ENCODE measurements at places on chromosomes 2 and 18.

- H3K4me1 ChIP-seq: peaks cover under 1% of the 10 kb centered on the region
- H3K27ac ChIP-seq: no peak overlapping the region
- H3K4me3 ChIP-seq: no peak overlapping the region
Measured at GRCh38 chr2:200944467-200945394, 18.7 kb downstream of the ORC2 start.

- H3K27ac ChIP-seq: no peak overlapping the region
- H3K4me1 ChIP-seq: no peaks in the 10 kb centered on the region
- H3K36me3 ChIP-seq: peaks cover 100% of the 10 kb centered on the region
- DNase-seq: no peak
Measured at GRCh38 chr2:215380699-215381098, 55.2 kb downstream of the FN1 start.

DNA sequence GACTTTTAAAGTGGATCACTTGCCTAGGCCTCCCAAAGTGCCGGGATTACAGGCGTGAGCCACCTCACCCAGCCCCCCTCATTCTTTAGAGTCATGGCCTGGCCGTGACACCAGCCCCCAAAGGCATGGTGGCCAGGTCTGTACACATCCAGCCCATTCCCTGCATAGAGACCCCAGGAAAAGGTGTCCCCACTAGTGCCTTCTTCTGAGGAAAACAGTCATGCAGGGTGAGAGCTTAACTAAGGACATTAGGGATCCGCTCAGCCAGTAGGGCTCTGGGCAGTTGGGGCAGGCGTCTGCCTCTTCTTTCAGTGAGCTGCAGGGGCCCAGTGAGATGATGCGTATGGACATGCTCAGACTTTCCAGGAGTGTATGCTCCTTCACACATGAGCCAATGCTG is 5.7 kb upstream of the AMER3 start:
- no peaks in the 10 kb centered on the region for H3K4me1 ChIP-seq
- no peaks in the 10 kb centered on the region for H3K36me3 ChIP-seq
- no peaks in the 10 kb centered on the region for H3K27me3 ChIP-seq
- no peak overlapping the region for H3K4me3 ChIP-seq
- no peak overlapping the region for H3K27ac ChIP-seq

DNA sequence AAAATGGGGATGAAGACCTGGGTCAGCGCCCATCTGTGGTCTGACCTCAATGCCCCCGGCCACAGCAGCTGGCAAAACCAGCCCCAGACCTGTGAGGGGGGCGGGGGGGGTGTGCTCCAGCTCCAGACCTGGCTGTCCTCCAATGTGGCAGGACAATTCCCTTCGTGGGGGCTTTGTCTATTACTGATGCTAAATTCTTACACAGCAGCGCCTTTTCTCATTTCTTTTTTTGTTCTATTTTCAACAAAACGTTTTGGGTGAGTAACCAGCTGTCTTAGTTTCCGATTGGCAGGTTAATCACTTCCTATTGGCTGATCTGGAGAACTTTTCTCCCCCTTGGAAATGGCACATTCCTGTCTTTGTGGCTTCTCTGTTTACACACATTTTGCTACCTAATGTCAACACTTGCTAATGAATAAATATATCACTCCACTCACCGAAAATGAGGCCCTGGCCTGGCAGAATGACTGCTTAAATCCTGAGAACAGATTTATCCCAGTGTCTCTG is 4.4 kb downstream of the SMAD7 start:
- H3K27me3 ChIP-seq: no peaks in the 10 kb centered on the region
- H3K36me3 ChIP-seq: peaks cover 40% of the 10 kb centered on the region
- peak overlapping the region; percentile 93 for H3K4me3 ChIP-seq
- peaks cover 42% of the 10 kb centered on the region for H3K4me1 ChIP-seq

GRCh38 chr18:79879566-79879965 is 71.9 kb downstream of the SLC66A2 start:
- H3K27me3 ChIP-seq: peaks cover 5% of the 10 kb centered on the region
- DNase-seq: no peak
- no peaks in the 10 kb centered on the region for H3K4me1 ChIP-seq
- H3K36me3 ChIP-seq: no peaks in the 10 kb centered on the region
- no peak overlapping the region for H3K27ac ChIP-seq

DNA sequence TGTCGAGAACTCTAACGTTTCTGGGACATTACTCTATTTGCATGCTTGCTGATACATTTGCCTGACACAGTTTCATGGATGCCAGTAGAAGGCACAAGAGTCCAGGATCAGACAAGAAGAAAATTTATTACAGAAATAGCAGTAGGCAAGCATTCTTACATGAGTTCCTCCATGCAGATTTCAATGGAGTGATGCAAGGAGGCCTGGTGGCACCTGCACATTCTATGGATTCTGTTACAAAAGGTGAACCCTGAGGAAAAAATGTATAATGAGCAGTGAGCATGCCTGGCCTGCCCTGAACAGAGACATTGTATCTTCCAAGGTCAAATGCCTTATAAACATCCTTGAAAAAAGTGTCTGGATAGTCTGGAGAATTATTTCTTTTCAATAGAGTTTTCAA is 142.9 kb downstream of the DSEL start:
- no peaks in the 10 kb centered on the region for H3K4me1 ChIP-seq
- H3K27ac ChIP-seq: no peak overlapping the region
- no peak for DNase-seq
- H3K36me3 ChIP-seq: no peaks in the 10 kb centered on the region
- no peak overlapping the region for H3K4me3 ChIP-seq
- no peaks in the 10 kb centered on the region for H3K27me3 ChIP-seq

DNA sequence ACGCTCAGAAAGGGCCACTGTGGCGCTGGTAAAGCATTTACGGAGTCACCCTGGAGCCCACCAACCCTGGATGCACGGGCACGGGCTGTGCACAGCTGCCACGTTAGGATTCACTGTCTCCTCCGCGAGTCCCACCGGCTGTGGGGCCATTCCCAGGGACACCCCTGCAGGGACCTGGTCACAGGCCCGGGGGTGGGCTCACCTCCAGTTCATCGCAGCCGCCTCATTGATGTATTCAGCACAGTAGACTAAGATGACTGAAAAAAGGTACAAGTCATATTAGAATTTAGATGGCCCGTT is 4.7 kb downstream of the TMEM18 start:
- peaks cover 11% of the 10 kb centered on the region for H3K4me1 ChIP-seq
- no peak overlapping the region for H3K4me3 ChIP-seq
- peaks cover 9% of the 10 kb centered on the region for H3K36me3 ChIP-seq

DNA sequence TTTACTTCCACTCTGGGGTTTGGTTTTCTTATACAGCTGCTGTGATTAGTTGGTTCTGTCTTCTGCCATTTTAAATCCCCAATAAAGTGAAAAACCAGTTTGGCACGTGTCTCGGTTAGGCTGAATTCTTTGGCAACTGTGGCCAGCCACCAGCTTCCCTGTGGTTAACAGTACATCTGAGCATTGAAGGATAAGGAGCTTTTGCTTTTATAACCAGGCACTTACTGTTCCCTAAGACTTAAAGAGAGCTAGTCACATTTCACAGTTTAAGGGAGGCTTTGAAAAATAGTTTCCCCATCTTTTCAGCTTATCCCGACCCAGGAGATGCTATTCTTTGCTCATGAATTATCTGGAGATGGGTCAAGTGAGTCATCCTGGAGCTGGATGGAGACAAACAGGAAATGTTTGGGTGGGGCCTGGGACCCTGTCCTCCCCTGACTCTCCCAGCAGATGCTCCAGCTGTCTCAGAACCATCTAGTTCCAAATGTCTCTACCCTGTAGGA is 57.3 kb upstream of the EML6 start:
- peak overlapping the region; percentile 88 for H3K27ac ChIP-seq
- H3K4me1 ChIP-seq: peaks cover 45% of the 10 kb centered on the region
- H3K27me3 ChIP-seq: no peaks in the 10 kb centered on the region
- DNase-seq: peak; percentile 62

GRCh38 chr2:142875010-142875409 is 2.5 kb upstream of the KYNU start:
- H3K27me3 ChIP-seq: no peaks in the 10 kb centered on the region

DNA sequence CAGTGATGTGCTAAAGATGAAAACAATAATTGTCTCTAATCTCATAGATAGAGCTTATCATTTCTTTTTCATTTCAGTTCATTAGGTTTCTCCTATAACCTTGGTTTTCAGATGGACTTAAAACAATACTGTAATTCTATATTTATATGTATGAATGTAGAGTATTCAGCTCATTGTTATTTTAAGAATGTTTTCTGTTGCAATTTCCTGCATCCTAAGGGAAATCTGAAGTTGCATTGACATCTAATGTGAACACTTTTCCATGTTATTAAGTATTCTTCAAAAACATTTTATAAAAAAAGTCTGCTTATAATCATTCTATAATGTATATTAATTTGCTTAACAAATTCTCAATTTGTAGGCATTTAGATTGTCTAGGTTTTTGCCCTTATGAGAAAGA is 288.9 kb downstream of the XIRP2 start:
- no peak overlapping the region for H3K4me3 ChIP-seq
- DNase-seq: no peak
- no peaks in the 10 kb centered on the region for H3K36me3 ChIP-seq
- H3K27ac ChIP-seq: no peak overlapping the region

DNA sequence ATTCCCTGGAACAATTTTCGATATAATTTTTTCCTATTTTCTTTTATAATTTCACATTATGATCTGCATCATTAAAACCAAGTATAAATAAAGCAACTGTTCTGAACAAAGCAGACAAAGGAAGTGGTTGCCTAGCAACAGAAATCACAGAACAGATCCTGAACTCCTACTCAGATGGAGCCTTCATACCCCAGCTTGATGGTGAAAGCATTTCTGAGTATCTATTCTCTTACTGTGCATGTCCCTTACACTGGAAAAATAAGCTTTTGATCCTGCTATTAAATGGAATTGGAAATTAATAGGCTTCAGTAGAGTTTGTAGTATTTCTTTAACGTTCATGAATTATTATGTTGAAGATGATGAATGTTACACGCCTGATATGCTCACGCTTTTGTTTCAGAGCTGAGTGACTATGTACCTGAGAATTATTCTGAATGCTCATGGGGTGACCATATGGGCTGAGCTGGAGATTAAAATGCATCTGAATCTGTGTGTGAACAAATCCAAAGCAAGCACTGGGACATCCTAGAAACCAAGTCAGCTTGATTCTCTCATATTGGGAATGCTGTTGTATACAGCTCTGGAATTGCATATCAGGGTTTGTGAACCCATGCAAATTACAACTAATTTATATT is 254.0 kb downstream of the KCNJ3 start:
- DNase-seq: no peak
- no peaks in the 10 kb centered on the region for H3K36me3 ChIP-seq
- H3K27me3 ChIP-seq: no peaks in the 10 kb centered on the region
- no peak overlapping the region for H3K27ac ChIP-seq

DNA sequence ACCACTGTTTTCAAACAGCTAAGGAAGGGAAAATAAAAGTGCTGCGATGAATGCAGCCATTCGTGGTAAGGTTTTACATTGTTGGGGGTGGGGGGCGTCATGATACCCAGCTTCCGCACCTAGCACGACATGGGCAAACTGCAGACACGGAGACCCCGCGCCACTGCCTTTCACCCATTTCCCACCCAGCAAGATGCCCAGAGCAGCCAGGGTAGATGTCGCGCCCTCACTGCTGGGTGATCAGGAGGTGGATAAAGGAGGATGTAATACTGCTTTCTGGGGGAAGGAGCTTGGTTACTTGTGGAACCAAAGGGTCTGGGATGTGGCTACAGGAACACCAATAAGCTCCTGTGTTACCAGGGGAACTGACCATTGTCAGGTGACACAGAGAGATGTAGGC is 138.4 kb downstream of the ZNF516 start:
- peaks cover 5% of the 10 kb centered on the region for H3K4me1 ChIP-seq
- peaks cover 2% of the 10 kb centered on the region for H3K36me3 ChIP-seq
- no peak for DNase-seq

DNA sequence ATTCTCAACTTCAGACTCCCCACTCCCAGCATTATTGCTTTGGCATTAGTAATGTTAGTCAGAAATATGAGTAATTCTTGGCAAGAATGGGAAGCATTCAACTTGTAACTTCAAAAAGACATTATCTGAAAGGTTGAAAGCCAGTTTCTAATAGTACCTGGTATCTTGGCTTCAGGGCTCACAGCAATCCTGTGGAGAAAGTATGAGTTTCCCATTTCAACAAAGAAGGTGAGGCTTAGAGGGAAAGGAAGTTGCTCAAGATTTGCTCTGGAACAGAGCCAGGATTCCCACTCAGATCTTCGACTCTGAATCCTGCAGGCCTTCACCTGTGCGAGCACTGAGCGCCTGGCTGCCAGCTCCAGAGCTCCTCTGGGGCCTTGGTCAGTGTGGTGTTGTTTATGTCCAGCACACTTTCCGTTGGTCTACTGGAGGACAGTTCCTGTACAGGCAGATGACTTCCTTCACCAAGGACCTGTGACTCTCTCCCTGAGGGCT is 136.1 kb downstream of the MCFD2 start:
- DNase-seq: no peak
- no peak overlapping the region for H3K27ac ChIP-seq
- H3K4me1 ChIP-seq: peaks cover 44% of the 10 kb centered on the region
- no peaks in the 10 kb centered on the region for H3K27me3 ChIP-seq

- H3K27ac ChIP-seq: peak overlapping the region; percentile 2
Measured at GRCh38 chr2:229417176-229417575, 146.1 kb upstream of the PID1 start.

DNA sequence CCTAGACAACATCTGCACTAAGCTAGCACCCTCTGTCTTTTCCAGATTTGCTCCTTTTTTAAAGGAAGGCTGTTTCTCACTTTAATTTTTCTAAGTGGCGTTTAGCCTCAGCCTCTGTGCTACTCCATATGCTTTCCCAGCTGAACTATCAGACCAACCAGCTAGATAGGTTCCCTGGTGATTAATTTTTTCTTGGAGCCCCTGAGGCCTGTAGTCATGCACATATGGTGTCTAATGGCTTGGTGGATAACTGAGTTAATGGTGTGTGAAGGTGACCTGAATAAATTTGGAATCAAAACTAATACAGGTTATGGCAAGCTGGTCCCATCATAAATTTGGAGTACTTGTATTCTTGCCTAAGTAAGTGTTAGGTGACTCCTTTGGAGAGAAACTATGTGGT is 135.5 kb downstream of the MGAT5 start:
- H3K4me1 ChIP-seq: no peaks in the 10 kb centered on the region
- no peak overlapping the region for H3K27ac ChIP-seq
- H3K36me3 ChIP-seq: peaks cover 7% of the 10 kb centered on the region
- H3K4me3 ChIP-seq: no peak overlapping the region
- no peaks in the 10 kb centered on the region for H3K27me3 ChIP-seq

DNA sequence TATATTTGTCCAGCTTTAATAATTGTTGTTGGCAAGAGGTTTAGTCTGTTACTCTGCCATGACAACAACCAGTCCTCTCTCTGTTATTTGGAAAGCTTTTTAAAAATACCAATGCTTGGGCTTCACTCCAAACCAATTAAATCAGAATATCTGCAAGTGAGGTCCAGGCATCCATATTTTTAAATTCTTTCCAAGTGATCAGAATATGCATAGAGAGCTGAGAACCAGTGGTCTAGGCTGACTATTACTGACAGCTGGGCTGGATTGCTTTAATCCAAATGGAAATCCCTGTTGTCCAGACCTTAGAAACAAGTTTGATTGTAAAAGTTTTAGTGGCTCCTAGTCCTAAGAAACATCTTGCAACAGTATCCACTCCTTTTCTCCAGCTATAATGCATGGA is 1059.7 kb upstream of the ACVR2A start:
- no peak overlapping the region for H3K27ac ChIP-seq
- H3K4me1 ChIP-seq: no peaks in the 10 kb centered on the region
- DNase-seq: no peak

Measured in heart left ventricle (tissue), 16 donors.